ENCODE measurements at places on chromosomes 4 and X. TPM values are rescaled to one million over a fixed set of nuclear protein-coding genes. Genes with fewer than 3 reads are reported as not detected.

The CSAG1 gene
- not detected for total RNA-seq

The IDH3G gene
- 79.5 TPM for total RNA-seq

The F9 gene
- total RNA-seq, result not detected

The NHSL2 gene
- 3.2 TPM for total RNA-seq

The GUCY1A1 gene
- total RNA-seq, result not detected

The HHIP gene
- under 0.01 TPM for total RNA-seq

The SULT1B1 gene
- total RNA-seq, result 2.6 TPM

The CACNA1F gene
- not detected for total RNA-seq

The GC gene
- total RNA-seq, result not detected

The SSX2B gene
- total RNA-seq, result not detected

The P2RY8 gene
- not detected for total RNA-seq

The HTR2C gene
- total RNA-seq, result not detected

GRCh38 chr4:46459308-46459707 is 69.4 kb upstream of the GABRA2 start:
- DNase-seq, result no peak

DNA sequence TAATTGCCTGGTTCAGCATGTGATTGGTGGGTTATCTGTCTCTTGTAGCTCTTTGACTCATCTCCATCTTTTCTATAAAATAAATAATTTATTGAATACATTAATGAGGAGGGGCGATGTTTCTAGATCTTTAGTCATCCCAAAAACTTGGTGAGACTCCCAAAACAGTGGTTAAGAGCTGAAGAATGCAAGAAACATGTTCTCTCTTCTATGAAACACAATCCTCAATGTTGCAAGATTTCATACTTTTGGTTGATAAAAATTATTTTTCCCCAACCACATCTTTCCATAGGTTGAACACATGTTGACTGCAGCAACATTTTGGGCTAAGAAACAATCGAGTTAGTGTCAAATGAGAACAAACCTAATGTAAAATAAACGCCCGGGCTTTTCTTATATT is 1.2 kb upstream of the TMEM47 start:
- DNase-seq, result peak; percentile 55

DNA sequence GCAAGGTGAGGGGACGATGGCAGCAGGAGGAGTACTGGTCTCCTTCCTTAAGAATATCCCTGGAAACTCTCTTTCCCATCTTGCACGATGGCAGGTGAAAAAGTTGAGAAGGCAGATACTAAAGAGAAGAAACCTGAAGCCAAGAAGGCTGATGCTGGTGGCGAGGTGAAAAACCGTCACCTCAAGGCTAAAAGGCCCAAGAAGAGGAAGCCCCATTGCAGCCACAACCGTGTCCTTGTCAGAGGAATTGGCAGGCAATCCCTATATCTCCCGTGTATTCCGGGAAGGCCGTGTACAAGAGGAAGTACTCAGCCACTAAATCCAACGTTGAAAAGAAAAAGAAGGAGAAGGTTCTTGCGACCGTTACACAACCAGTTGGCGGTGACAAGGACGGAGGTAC is 40.0 kb downstream of the CRLF2 start:
- no peak for DNase-seq

DNA sequence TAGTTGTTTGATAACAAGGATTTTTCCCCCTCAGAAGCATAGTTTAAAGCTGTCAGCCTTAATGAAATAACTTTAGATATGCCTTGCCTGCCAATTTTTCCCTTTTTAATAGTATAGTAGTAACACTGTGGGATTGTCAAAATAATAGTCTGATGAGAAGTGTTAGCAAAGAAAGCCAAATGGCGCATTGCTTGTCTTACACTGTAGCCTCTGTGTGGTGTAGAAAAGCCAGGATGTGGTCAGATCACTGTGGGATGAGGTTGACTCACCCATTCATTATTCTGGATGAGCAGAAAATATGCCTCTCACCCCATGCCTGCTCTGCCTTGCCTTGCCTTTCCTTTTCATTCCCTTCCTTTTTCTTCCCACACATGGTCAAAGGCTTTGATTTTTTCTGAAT is 257.8 kb upstream of the NRK start:
- DNase-seq, result no peak

DNA sequence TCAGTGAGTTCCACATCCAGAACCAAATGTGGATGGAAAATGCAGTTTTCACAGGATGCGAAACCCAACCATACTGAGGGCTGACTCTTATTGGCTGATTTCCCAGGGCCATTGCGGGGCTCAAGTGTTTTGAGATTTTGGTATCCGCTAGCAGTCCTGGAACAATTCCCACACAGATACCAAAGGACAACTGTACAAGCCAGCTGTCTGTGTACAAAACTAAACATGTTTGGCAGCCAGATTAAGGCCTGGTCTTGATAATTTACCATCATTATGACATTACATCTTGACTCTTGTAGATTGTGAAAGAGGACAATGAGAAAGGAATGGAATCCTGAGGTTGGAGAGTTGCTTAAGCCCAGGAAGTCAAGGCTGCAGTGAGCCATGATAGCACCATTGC is 121.9 kb downstream of the DKK2 start:
- peak; percentile 5 for DNase-seq

DNA sequence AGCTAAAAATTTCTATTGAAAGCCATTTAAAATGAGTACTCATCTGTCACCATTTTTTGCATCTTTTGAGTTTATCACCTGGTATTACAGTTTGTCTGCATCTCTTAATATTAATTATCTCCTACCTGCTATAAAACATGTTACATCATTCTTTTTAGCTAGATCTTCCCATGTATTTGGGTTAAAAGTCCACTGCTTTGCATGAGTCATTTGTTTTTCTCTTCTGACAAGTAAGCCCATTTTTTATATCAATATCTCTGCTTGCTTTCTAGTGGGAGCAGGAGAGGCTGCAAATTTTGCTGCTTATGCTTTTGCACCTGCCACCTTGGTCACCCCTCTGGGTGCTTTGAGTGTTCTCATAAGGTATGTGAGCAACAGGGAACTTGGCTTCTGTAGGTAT is 16.1 kb downstream of the NIPAL1 start:
- no peak for DNase-seq

- no peak for DNase-seq
Observed at GRCh38 chr4:205097-205756, 80.9 kb downstream of the ZNF718 start.

- peak; percentile 11 for DNase-seq
Observed at GRCh38 chr4:175946472-175947116, 119.0 kb upstream of the WDR17 start.

DNA sequence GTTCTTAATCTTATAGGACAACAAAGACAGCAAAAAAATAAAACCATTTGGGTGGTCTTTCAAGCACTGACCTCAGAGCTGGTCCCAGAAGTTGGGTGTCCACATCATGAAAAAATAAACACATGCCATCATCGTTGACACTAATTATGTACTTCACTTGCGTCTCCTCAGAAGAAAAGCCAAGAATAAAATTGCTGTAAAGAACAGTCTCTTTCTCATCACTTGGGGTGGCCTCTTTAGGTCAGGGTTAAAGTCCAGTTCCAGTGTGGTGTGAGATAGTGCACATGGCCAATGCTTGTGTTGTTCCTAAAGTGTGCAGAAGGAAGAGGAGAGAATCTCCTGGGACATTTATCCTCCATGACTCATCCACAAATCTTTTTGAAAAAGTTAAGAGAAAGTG is 49.5 kb upstream of the IBSP start:
- no peak for DNase-seq

- DNase-seq, result no peak
Observed at GRCh38 chrX:40623139-40623536, at the start of gene MPC1L. Gene MPC1L (plus strand): TSS chrX:40623428. CDS start chrX:40623566, 138 bp downstream.

GRCh38 chr4:45692131-45692735 is 431.6 kb downstream of the GABRG1 start:
- DNase-seq, result no peak

DNA sequence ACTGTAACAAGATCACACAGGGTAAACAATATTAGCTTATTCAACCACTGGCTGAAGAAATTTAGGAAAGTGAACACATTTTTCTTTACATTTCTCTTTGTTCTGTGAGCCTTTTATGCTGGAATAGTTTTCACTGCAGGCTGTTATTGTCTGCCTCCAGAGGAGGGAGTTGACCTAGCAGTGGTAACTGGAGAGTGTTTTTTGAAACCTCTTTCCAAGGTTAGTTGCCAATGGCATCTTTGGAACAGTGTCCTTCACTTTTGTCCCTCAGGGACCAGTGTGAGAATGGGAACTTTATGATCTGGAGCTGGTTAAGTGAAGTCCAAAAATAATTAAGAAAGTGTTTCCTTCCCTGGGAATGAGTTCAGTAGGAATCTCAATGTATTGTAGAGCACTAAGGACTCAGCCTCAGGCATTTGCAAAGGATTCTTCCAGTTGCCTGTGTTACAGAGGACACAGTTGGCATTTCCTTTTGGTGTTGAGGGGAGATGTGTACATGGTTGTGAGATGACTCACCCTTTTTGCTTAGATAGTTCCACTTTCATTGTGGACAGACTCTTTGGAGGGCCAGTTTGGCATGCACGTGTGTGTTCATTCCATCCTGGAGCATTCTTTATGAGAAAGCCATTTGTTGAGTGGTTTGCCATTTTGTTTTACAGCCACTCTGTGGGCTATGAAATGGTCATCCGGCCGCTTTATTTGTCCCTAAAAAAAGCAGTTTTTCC is 61.3 kb downstream of the AR start:
- peak; percentile 86 for DNase-seq

DNA sequence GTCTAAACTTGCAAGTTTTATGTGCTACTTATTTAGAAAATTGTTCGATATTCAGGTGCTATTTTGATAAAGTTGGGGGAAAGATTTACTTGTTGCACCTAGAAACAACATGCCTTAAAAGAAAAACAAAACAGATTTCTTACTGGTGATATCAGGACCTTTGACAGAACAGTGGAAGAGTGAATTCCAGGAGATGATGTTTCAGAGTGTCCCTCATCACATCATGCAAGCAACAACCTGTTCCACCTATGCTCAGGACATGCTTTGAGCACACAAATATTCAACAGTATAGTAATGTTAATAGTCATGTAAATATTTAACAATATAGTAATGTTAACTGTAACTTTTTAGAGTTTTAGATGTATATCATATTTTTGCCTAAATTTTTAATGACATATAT is 23.9 kb upstream of the RNF128 start:
- no peak for DNase-seq

GRCh38 chr4:75696581-75696980 is 23.4 kb upstream of the G3BP2 start:
- DNase-seq, result no peak

DNA sequence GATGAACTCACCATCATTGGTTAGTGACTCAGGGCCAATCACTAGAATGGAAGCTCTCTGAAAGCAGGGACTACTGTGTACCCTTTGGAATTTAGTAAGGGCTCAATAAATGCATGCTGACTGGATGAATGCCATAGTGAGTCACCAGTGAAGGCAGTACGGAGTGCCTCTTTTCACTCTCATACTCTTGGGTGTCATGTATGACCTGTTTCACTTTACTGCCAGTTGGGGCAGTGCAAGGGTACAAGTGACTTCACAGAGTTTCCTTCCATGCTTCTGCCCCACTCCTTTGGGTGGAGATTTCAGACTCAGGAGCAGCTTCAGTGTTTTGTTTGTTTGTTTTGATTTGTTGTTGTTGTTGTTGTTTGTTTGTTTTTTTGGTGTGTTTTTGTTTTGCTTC is 57.7 kb downstream of the SOX3 start:
- no peak for DNase-seq

GRCh38 chrX:101411984-101412383 is 4.0 kb downstream of the HNRNPH2 start:
- DNase-seq, result no peak

DNA sequence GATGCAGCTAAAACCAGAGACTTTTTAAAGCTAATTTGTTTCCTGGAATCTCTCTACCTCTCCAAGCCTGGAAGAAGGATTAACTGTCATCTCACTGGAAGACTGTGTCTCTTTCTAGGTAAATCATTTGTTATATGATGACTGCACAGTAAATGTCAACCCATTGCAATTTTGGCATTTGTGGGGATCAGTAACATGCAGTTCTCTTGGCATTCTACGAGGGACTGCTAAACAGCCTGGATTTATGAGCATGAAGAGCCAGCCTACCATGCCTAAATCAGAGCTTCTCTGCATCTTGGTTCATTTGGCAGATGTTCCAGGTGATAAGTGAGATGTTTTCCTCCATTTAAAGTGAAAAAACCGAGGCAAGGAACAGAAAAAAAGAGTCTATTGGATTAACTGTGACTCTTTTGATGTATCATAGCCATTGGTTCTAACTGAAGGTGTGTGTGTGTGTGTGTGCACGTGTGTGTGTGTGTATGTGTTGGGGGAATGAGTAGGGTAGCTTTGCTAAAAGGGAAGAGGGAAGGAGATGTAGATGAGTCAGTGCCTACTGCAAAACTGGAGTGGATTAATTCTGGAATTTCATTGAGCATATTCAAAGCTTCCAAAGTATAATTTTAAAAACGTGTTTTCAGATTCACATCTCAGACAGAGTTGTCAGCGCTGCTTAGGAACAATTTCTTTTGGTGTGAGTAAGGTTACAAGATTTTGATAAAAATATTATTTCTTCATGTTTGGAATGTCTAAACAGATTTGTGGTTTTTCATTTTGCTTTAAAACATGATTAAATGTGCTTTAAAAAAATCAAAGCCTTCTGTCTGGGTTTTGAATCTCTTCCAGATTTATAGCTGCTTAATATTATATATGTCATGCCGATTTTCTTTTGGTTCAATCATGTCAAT is 123.2 kb upstream of the LNX1 start:
- DNase-seq, result peak; percentile 82

- no peak for DNase-seq
Observed at GRCh38 chr4:168655182-168655581, 158.3 kb downstream of the PALLD start.

DNA sequence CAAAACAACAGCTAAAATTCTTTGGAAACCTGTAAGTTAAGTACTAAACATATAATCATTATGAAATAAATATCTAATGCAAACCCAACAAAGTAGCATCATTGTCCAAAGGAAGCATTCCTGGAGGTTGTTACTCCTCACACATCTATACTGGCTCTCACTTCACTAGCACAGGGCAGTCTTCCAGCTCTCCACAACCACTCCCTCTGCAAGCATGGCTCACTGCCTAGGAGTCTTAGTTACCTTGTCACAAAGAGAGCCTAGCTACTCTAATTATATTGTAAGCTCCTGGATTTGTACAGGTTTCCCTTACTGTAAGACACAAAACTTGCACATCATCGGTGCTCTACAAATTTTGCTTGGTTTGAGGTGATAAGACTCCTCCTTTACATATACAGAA is 76.1 kb downstream of the AMMECR1 start:
- peak; percentile 63 for DNase-seq

DNA sequence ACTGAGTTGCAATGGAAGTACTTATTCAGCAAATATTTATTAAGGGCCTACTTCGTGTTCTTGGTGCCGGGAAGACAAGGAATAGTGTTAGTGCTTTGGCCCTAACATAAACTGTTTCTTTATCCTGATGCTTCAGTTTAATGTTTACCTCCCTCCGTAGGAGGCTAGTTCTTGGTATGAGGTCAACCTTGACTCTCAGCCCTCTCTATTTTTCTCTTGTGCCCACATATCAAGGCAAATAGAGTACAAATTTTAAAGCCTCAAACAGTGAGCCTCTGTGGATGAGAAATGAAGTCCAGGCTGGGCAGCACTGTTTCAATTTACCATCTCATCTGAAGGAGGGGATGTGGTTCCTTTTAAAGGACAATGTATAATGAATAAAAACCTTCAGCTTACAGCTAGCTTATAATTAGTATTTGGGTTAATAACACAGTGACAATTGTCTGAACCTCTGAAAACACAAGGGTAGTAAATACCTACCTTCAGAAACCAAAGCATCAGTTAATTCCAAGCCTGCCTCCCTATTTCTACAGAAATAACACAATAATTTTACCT is 68.5 kb downstream of the SH3RF1 start:
- peak; percentile 15 for DNase-seq

GRCh38 chrX:23902419-23902818 is 5.3 kb downstream of the APOO start:
- DNase-seq, result peak; percentile 72
